BJ (cell line): ENCODE measurements at places on chromosomes 7 and 10.

- no peak for DNase-seq
These were observed 398.8 kb upstream of the NFE2L3 start for GRCh38 chr7:25752967-25753791.

DNA sequence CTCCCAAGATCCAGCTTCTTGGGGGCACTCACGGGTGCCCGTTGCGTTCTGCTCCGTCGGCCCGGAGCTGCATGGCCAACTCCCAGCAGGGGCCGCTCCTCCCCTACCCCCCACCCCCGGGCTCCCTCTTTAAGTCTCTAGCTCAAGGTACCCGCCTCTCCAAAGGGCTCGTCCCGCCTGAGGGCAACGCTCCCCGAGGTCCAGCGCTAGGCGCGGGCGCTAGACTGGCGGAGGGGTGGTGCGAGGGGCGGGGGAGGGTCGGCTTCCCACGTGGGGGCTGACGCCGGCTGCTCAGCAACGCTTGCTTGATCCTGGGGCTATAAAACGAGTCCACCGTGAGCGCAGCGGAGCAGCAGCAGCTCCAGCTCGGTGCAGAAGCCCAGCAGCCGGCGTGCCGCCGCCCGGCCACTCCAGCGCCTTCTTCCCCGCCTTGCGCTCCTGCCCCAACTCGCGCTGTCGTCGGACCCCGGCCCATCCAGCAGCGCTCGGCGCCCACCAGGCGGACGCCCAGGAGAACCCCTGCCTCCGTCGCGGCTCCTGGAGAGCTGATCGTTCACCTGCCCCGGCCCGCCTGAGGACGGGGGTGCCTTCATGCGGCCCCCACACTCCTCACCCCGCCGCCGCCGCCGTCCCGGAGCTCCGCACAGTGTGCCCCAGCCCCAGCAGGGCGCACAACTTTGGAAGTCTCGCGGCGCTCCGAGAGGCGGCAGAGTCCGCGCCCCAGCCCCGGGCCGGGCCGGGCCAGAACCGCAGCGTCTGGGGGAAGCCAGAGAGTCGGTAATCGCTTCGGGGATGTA is at the start of gene ADRA2A:
ADRA2A (plus strand) TSS at position 348 of the 797 bp plus-strand sequence. CDS start 968 bp downstream, outside the sequence.
- DNase-seq = peak; percentile 7

DNA sequence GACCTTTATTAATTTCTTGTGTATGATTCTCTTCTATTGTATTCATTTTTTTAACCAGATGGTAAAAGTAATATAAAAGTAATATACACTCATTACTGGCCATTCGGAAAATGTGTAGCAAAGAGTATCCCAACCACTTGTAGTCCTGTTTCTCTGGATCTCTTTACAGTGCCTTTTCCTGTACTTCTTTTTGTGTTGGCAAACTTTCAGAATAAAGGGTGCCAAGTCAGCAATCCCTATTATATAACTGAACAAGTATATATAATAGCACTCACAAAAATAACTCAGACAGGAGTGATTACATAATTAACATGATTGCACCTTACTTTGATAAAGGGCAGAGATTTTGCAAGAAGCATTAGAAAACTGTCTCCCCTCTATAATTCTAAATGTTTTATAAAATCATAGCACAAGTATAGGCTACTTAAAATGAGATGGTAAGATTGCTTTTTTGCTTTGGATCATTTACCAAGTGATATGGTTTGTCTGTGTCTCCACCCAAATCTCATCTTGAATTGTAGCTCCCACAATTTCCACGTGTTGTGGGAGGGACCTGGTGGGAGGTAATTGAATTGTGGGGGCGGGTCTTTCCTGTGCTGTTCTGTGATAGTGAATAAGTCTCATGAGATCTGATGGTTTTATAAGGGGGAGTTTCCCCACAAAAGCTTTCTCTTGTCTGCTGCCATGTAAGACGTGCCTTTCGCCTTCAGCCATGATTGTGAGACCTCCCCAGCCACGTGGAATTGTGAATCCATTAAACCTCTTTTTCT is 41.5 kb upstream of the EPC1 start:
- no peak for DNase-seq

DNA sequence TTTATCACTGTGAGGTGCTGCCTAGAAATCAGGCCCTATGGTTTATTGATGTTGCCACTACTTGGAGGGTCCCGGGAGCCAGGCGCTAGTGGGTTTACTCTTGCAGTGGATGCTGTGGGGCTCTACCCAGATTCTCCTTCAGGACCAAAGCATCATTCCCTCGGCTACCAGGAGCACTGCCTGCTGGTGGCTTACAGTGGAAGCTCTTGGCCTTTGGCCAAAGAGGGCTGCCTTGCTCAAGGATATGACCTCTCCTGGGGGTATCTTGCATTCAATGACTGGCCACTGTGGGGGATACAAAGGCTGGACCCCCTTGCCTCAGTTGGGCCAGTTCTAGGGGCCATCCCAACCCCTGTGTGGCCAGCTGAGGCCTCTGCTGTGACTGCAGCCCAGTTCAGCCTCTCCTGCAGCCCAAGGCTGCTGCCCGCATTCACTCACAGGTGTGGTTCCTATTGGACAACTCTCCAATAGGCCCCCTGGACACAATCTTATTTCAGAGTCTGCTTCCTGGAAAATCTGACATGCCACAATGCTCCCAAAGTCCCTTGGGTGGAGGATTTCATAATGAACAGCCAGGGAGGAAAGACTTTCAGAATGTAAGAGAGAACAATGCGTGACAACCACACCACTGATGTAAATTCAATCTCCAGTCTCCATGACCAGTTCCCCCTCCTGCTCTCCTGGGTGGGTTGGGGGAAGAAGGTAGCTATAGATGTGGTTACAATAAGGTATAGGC is 196.3 kb downstream of the SNX10 start:
- no peak for DNase-seq
